ENCODE measurements at places on chromosomes 1 and 21. TPM values are rescaled to one million over a fixed set of nuclear protein-coding genes. Genes with fewer than 3 reads are reported as not detected.

KIAA0319L gene
- 28.2 TPM for total RNA-seq

ABCG1 gene
- 0.34 TPM for total RNA-seq

TTC39A gene
- total RNA-seq: 0.30 TPM

TMEM54 gene
- 57.3 TPM for total RNA-seq

ADAR gene
- total RNA-seq: 60.4 TPM

SMYD3 gene
- 16.8 TPM for total RNA-seq

OR2L13 gene
- total RNA-seq: not detected

SLC16A4 gene
- 7.7 TPM for total RNA-seq

ERVH48-1 gene
- not detected for total RNA-seq

FCMR gene
- total RNA-seq: 1.0 TPM

RGS13 gene
- not detected for total RNA-seq

LAX1 gene
- total RNA-seq: not detected

PTCH2 gene
- under 0.01 TPM for total RNA-seq

ANGPTL3 gene
- total RNA-seq: not detected

PGLYRP3 gene
- total RNA-seq: not detected

VTCN1 gene
- total RNA-seq: not detected

TTLL7 gene
- total RNA-seq: 5.8 TPM

VAV3 gene
- total RNA-seq: under 0.01 TPM

LCE1A gene
- not detected for total RNA-seq

PHLDA3 gene
- 49.1 TPM for total RNA-seq

TTC34 gene
- 0.15 TPM for total RNA-seq

C8A gene
- total RNA-seq: not detected

CR1L gene
- not detected for total RNA-seq

MATN1 gene
- total RNA-seq: not detected

NR1I3 gene
- not detected for total RNA-seq

CYB5RL gene
- 5.2 TPM for total RNA-seq

CFHR4 gene
- not detected for total RNA-seq

PLEKHN1 gene
- total RNA-seq: 1.9 TPM

PRMT6 gene
- 18.8 TPM for total RNA-seq

PRAMEF10 gene
- not detected for total RNA-seq

RBP7 gene
- total RNA-seq: not detected

CHD5 gene
- total RNA-seq: 0.50 TPM

LIPI gene
- not detected for total RNA-seq
